ENCODE measurements at places on chromosomes 5 and 9.

- no peak for DNase-seq
These were observed 1.1 kb downstream of the FKBP15 start for GRCh38 chr9:113219969-113220368.

GRCh38 chr5:120016717-120017382 lies 387.5 kb downstream of the FAM170A start:
- DNase-seq, result no peak

- no peak for DNase-seq
These were observed 40.9 kb downstream of the C5orf15 start for GRCh38 chr5:133927300-133928180.

- DNase-seq, result no peak
These were observed 43.5 kb upstream of the ANKDD1B start for GRCh38 chr5:75567710-75568109.

DNA sequence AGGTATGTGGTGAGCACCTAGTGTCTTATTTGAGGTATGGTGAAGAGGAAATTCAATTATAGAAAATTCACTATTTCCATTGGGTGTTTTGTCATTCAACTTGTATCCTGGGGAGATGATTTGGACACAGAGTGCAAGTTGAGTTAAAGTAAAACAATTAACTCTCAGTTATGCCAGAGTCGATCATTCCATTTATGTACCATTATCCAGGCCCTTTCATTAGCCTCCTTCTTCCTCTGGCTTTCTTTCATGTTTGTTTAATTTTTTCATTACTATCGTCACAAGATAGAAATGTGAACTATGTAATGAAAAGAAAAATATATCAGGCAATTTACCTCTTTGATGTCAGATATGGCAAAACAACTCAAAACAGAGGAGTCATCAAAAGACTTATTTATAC lies 1347.2 kb upstream of the NUDT12 start:
- no peak for DNase-seq

- no peak for DNase-seq
These were observed 572.1 kb upstream of the DMAC1 start for GRCh38 chr9:8371686-8372085.

DNA sequence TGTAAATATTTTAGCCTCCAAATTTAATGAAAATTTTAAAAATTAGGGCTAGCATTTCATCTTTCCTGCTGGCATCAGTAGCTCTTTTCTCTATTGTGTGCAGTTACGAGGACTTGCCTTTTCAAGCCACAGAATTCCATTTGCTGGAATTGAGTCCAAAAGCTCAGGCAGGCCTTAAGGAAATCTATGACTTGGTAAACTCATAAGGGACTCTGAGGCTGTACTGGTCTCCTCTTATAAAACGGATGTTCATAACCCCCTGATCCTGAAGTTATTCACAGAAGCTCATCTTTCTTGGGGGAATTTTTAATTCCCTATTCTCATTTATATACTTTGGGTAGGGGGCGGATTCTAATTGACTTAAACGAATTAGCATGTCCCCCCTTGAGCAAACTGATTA lies 23.4 kb downstream of the ANKRA2 start:
- DNase-seq, result no peak

DNA sequence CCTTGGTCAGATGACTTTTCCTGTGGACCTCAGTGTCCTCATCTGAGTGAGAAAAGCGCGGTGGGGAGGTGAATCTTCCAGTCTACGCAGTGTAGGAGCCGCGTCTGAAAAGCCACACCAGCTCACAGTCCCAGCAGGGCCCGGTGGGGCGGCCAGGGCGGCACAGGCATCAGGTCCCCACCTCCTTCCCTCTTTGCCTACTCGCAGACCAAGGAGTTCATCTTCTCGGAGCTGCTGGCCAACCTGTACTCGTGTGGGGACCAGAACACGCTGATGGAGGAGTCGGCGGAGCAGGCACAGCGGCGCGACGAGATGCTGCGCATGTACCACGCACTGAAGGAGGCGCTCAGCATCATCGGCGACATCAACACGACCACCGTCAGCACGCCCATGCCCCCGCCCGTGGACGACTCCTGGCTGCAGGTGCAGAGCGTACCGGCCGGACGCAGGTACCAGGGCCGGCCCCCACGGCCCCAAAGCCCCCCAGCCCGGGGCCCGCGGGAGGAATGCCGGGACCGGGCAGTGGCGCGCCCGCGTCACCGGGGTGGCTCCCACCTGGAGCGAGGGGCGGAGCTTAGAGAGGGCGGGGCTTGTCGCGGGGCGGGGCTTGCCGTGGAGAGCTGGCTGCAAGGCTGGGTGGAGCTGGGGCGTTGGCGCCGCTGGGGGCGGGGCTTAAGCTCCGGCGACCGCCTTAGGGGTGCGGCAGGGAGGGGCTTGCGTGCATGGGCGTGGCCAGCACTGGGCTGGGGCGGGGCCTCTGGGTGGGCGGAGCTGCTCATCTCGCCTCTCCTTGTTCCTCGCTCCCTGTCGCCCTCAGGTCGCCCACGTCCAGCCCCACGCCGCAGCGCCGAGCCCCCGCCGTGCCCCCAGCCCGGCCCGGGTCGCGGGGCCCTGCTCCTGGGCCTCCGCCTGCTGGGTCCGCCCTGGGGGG lies 25.6 kb downstream of the GOLGA2 start:
- peak; percentile 94 for DNase-seq

DNA sequence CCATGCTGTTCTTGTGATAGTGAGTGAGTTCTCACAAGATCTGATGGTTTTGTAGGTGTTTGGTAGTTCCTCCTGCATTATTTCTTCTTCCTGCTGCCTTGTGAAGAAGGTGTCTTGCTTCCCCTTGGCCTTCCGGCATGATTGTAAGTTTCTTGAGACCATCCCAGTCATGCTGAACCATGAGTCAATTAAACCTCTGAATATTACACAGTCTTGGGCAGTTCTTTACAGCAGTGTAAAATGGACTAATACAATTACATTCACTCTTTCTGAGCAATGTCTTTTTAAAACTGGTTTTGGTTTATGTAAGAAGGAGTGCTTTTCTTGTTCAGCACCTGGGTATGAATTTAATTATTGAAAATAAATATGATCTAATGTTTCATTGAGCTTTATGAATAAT lies 50.7 kb upstream of the ARRDC3 start:
- no peak for DNase-seq

DNA sequence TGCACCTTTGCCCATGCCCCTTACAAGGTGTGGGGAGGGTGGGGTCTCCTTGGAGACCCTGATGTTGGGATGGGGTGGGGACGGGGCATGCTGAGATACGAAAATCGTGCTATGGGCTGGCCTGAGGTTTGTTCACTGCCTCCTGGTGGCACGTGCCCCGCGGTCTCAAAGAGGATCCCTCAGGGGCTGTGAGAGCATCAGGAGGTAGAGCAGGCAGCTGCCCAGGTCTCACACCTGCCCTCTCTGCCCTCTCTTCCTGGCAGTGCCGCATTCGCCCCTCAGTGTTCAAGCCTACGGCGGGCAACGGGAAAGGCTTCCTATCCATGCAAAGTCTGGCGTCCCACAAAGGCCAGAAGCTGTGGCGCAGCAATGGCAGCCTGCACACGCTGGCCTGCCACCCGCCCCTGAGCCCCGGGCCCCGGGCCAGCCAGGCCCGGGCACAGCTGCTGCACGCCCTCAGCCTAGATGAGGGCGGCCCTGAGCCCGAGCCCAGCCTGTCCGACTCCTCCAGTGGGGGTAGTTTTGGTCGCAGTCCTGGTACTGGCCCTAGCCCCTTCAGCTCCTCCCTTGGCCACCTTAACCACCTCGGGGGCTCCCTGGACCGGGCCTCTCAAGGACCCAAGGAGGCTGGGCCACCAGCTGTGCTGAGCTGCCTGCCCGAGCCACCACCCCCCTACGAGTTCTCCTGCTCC lies 6.7 kb downstream of the N4BP3 start:
- DNase-seq, result no peak

- no peak for DNase-seq
These were observed 445.5 kb upstream of the WWC1 start for GRCh38 chr5:167845952-167846351.

GRCh38 chr9:83068414-83068813 lies 5.5 kb upstream of the RASEF start:
- no peak for DNase-seq

DNA sequence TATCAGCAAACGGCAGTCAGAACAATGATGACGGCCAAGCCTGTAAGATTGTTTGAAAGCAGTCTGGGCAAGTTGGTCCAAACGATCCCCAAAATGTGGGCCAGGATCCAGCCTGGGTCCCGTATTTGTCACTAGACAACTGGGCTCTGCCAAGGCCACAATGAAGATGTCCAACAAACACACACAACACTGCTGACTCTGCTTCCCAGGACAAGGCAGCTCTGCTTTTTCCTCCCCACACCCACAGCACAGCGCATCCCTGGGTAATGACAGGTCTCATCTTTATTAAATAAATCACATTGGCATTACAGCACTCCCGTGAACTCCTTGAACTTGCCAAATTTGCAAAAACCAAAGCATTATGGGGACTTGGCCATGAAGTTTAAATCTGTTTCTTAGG lies 424.1 kb upstream of the ACTBL2 start:
- no peak for DNase-seq

DNA sequence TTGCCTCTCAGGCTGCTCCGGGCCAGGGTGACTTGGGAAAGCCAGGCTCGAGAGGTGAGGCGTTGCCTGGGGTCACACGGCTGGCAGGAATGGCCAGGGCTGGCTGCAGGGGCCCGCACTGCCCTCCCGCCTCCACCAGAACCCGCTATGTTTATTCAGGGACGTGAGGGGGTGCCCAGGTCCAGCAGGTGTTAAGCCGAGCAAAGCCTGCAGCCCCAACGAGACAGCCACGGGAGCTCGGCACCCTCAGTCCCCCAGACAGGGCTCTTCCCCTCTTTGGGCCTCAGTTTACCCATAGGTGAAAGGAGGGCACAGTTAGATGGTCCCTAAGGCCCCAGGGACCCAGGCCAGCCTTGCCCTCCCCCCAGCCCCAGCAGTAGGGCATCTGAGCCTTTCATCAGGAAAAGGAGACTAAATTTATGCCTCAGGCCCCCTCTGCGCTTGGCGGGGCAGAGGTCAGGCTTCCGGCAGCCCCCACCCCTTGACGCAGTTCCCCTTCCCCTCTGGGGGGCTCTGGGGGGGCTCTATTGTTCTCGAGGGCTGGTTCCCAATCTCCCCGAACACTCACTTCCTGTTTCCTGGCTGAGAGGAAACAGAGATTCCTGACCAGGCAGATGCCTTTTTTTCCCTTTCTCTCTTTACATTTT lies 7.1 kb upstream of the EGFL7 start:
- DNase-seq, result no peak

- DNase-seq, result no peak
These were observed 8.4 kb upstream of the FAM81B start for GRCh38 chr5:95382801-95383200.

GRCh38 chr5:137344723-137345322 lies 154.3 kb downstream of the SPOCK1 start:
- peak; percentile 64 for DNase-seq

DNA sequence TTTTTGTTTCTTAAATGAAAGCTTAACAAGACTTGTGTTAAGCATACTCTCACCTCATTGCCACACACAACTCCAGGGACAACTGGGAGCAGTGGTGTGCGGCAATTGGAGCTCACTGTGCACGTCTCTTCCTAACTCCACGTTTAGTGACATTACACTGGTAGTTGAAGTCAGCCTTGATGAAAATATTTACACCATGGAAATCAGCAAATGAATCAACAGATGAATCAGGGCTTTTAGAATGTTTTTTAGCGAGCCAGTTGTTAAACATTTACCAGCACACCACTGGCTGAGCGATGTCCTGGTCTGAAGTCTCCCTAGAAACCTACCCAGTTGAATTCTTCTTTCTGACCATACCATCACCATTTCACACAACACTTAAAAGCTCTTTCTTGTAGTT lies 67.3 kb downstream of the KLHL3 start:
- no peak for DNase-seq

DNA sequence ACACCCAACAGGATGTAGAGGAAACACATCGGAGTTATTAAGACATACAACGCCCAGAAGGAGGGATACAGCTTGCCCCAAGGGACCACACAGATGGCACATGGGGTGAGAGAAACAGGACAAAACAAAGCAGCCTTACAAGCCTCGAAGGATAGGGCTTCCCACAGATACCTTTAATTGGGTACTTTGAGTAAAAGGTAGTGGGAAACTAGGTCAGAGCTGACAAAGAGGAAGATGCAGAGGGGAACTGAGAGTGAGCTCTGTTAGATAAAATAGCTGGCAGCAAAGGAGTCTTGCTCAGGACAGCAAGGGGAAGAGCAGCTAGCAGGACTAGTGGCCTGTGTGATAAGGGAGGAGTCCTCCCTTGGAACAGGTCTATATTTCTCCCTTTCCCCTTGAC lies 48.2 kb downstream of the OTP start:
- peak; percentile 21 for DNase-seq

DNA sequence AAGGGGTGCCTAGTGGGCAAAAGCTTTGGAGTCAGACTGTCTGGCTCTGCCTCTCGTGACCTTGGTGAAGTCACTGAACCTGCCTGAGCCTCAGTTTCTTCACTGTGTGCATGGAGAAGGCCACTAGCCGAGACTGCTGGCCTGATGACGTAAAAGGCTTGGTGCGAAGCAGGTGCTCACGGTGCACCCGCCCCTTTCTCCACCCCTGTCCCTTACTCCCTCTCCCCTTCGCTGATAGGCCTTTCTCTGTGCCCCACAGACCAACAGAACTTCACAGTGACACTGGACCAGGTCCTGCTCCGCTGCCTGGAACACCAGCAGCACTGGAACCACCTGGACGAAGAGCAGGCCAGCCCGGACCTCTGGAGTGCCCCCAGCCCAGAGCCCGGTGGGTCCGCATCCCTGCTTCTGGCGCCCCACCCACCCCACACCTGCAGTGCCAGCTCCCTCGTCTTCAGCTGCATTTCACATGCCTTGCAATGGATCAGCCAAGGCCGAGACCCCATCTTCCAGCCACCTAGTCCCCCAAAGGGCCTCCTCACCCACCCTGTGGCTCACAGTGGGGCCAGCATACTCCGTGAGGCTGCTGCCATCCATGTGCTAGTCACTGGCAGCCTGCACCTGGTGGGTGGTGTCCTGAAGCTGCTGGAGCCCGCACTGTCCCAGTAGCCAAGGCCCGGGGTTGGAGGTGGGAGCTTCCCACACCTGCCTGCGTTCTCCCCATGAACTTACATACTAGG lies 10.4 kb downstream of the FPGS start:
- no peak for DNase-seq

- DNase-seq, result peak; percentile 60
These were observed 364 bp downstream of the RPS6 start for GRCh38 chr9:19379697-19380046.

DNA sequence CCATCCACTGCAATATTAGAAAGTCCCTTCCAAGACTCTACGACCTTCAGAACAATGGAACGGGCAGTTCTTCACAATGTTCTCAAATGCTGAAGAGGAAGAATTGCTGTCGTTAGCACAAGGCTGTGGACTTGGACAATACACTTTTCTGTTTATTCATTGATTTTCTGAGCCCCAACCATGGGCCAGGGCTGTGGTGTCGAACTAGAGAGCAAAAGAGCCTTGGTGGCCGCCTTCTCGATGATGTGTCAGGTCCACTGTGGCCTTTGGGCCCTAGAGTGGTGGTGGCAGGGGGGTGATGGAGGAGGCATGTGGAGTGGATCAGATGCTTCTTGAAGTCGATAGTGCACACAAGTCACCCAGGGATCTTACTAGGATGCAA lies 18.5 kb upstream of the KIF12 start:
- no peak for DNase-seq

DNA sequence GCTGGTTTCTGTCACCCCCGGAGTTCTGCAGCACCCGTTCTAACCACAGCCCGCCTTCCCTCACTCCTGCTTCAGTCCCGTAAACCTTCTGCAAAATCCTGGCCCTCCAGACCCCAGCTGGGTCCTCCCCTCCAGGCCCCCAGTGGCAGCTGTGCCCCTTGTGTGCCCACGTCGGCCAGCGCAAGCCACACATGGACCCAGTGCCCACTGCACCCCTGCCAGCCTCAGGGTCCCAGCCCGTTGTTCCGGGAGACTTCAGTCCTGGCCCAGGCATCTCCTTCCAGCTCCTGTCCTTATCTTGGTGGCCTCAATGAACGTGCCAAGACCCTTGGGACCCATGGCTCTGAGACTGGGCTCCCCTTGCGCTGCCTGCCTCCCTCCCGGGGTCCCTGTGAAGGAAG lies 43.2 kb downstream of the EXD3 start:
- no peak for DNase-seq

All from neural progenitor cell (in vitro differentiated cells).